ENCODE measurements at places on chromosomes 6 and 20.

GRCh38 chr20:40280616-40281015, 408.4 kb downstream of the MAFB start:
- no peak for DNase-seq

DNA sequence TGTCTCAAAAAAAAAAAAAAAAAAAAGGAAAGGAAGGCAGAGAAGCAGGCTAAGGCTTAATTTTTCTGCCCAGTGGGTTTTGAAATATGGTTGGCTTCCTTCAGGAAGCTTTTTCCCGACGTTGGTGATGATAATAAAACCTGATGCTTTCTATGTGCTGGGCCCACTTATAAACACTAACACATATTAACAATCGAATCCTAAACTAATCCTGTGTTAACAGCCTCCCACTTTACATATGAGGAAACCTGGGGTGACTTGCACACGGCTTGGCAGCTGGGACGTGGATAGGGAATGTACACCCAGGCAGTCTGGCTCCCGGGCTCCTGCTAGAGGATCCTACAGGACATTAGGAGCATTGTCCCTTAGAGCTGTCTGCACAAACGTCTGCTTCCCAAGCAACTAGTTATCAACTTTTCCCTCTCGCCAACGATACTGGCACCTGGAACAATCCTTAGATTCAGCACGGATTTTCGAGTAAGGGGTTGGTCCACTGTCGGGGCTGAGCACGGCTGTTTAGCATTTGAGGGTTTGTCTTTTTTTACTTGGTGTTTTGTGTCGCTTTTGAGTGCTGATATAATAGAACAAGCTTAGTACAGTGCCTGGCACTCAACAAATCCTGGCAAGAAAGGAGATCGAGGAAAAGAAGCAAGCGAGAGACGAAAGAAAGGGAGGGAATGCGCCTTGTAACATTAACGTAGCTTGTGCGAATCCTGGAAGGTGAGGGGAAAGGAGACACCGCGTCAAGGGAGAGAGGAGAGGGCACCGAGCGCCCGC, 622 bp upstream of the KIZ start:
- peak; percentile 76 for DNase-seq

DNA sequence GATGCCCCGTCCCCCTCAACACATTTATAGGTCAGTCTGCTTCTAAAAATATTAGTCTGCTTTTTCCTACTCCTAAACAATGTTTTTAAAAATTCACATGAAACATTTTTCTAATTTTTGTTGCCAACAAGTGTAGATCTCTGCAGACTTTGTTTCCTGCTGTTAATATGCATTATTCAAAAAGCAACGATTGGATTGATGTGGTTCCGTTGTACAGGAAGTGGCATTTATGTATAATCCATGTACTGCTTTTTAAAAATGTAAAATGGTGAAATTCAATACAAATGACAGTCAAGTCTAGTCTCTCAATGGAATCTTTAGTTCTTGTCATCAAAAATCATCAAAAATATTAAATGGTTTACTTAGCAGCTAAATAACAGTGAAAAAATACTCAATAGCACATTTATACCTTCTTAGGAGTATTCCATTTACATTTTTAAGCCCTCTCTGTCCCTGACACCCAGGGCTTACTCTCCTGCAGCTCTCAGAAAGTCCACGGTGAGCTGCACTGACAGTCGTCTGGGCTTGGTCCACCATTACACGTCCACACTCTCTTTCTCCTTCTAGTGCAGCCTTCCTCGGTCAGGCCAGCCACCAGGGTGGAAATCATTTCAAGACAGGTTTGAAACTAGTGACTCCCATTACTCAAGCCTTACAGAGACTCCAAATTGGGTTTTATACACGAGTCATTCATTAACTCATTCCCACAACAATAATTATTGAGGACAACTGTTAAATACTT, 211.5 kb downstream of the TMEM200A start:
- no peak for DNase-seq

- no peak for DNase-seq
Observed at GRCh38 chr6:83153883-83154521, 39.1 kb downstream of the PGM3 start.

GRCh38 chr6:157162766-157163433, 160.4 kb downstream of the TMEM242 start:
- DNase-seq = no peak

DNA sequence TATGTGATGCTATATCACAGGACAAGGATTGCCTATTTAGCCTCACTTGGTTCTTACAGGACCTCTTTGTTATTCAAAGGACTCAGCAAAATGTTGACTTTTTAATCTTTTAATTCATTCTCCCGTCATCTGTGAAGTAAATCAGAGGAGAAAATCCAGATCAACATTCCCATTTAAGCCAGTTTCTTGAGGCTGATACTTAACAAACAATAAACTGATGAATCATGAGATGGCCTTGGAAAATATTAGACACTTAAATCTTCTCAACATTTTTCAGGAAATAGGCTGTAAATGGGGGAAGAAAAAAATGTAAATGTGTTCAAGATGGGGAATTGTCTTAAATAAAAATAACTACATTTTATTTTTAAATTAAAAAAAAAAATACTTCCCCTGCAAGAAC, 55.9 kb upstream of the UBR2 start:
- DNase-seq = no peak

DNA sequence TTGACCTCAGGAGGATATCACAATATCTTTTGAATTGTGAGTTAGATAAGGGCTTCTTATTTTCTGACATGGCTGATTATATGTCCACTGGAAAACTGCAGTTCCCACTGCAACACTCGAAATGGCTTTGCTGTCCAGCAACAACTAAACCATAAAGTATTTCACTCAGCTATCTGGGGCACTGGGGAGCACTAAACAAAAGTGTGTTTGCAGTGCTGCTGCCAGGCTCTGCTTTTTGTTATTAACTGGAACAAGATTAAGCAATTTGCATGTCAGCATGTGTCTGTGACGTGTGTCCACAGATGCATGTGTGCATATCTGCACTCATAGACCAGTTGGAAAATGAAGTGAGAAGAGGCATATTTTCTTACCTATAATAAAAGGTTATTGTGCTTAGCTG, 107.8 kb upstream of the CCN2 start:
- DNase-seq = no peak

DNA sequence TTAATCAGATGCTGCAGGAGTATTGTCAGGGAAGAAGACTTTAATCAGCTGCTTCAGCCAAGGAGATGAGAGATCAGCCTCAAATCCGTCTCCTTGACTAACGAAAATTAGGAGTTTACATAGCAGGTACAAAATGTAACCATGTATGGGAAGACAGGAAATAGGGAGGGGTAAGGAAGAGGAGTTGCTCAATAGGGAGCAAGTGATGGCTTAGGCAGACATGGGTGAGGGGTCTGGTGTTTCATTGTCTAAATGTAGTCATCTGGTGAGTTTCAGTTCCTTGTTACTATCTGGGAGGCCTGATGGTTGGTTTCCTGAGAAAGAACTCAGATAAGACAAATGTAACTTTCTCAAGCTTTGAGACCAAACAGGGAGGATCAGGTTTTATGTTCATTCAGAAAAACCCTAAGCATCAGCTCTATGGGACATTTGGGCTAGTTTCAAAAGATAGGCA, 217.3 kb upstream of the SULF2 start:
- DNase-seq = no peak

GRCh38 chr20:45976086-45976485, 4.1 kb upstream of the ZNF335 start:
- no peak for DNase-seq

DNA sequence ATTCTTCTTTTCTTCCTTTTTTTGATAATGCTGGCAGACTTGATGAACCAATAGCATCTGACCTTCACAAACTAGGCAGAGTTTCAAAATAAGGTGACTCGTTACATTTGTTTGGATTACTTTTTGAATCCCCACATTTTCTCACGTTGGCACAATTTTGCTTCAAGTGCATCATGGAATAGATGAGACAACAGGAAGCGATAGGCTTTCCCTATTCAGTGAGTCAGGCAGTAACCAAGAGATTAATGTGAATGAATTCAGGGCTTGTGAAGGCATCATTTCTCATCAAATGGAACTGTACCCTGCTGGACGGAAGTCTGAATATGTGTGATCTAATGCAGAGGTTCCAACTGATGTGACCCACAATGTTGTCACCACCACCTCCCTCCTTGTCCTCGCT, 10.7 kb downstream of the RFPL4B start:
- DNase-seq = no peak

DNA sequence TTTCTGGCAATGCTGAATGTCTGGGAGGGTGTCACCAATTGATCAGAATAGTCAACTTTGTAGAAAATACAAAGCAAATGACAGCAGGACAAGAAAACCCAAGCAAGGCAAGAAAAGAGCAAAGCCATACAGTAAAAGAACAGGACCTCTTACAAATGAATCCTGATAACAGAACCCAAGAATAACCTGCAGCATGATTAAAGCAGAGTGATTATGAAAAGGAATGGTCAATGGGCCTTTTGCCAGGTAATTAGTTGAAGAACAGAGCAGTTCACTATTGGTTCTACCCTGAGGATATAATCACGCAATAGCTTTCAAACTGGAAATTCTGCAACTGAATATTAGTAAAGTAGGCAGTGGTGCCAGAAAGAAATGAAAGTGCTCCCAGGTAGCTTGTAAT, 319.8 kb downstream of the FRK start:
- DNase-seq = no peak

- no peak for DNase-seq
Observed at GRCh38 chr6:110990840-110991576, 9.2 kb downstream of the RPF2 start.

GRCh38 chr20:53708129-53708968, 114.7 kb upstream of the ZNF217 start:
- DNase-seq = no peak

DNA sequence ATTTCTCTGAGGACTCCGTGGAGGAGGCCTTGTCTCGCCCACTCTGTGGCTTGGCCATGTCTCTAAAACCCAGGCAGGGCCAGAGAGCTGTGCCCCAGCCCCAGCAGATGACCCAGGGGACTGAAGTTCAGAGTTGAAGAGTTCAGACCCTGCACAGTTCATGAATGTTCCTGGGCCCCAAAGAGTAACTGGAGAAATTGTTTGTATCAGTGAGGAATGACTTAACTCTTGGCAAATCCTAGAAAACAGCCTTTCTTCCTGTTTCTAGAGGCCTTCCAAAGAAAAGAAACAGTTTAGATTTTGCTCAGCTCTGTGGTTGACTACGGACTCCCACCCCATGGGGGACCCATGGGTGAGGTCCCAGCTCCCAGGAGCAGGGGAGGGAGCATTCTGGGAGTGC, 62.1 kb upstream of the EYA2 start:
- no peak for DNase-seq

DNA sequence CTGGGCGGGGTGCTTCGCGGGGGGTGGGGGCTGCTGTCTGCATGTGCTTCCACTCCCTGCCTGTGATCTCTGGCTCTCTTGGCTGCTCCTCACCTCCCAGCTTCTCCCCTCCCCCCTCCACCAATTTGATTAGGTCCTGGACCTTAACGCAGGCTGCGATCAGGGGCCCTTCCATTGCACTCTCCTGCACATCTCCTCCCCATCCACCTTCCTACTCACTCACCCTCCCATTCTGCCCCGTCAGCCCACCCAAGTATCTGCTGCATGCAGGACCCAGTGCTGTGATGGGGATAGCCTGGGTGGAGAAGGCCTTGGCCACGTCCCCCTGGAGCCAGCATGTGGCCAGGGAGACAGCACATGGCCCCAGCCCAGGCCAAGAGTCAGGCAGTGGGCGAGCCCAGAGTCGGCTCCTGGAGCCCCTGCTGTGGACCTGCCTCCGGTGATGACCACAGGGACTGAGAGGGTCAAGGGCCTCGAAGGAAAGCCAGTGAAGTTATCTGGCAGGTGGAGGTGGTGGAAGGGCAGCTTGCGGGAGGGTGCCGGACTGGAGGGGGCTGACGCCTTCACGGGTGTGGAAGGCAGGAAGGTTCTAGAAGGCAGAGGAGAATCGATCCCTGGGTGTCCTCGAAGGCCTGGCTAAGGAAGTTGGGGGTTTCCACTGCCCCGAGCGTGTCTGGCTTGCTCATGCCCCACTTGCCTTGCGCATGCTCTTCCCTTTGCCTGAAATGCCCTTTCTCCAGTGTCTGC, 40.7 kb downstream of the SRC start:
- no peak for DNase-seq

DNA sequence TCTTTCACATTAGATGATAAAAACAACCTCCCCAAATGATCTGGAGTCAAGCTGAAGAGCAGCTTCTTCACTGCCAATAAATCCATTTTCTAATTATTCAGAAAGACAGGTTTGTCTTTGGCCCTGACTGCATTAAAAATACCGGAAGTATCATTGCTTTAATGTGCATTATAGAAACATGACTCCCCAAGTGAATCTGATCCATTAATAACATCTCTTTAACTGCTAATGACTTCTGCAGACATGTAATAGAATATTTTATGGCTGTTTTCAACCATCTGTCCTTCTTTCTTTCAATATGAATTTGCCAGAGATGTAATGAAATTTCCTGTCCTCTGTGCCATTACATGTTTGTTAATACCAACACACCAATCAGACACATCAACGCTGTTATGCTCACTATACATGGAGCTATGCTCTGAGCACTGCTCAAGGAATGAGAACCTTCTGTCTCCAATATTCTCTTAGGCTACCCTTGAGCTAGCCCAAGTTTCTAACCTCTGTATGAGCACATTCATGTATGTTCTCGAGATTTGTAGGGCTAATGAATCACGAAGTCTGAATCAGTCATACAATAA, 87.8 kb downstream of the LYRM4 start:
- DNase-seq = peak; percentile 24

DNA sequence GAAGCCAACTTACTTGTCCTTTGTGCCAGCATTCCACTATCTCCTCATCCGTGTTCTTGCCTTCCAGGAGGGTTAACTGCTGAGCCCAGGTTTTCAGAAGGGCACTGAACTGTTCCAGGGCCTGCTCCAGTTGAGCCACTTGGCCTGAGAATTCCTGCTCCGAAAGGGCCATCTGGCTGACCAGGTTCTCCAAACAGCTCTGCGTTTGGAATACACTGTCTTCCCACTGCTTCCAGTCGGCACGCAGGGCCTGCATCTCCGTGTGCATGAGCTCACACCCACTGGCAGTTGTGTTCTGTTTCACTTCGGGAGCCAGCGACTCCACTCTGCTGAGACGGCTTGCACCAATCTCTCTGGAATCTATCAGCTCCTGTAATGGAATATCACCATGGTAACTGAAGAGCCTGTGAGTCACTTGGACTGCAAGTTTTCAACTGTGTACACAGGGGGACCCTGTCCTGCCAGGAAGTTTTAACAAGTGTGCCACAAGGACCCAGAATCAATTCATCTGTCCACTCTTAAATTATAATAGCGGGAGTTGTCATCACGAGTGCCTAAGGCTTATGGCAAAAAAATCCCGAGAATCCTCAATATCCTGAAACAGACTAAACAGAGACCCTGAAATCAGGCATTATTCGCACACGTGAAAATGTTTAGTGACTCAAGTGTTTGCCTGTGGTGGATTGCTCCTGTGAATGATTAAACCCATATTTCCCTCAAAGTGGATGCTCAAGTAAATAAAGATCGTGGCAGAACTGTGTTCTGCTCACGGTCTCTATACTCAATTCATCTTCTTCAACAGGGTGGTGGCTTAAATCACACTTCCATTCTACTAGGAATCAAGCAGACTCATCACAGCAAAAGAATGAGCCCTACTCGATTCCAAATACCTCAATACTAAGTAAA, 255.9 kb downstream of the SYNE1 start:
- DNase-seq = no peak

All from NCI-H446 (cell line).